AG04450 (cell line): ENCODE measurements at places on chromosomes 7 and 10. TPM values are rescaled to one million over a fixed set of nuclear protein-coding genes. Genes with fewer than 3 reads are reported as not detected.
A peak's percentile ranks its signal among the peaks of the same experiment; 100 is the strongest.

- no peak for DNase-seq
Observed at GRCh38 chr10:24315211-24315610, 106.3 kb downstream of the KIAA1217 start.

- DNase-seq = no peak
Observed at GRCh38 chr7:143321734-143322133, 5.8 kb downstream of the CLCN1 start.

DNA sequence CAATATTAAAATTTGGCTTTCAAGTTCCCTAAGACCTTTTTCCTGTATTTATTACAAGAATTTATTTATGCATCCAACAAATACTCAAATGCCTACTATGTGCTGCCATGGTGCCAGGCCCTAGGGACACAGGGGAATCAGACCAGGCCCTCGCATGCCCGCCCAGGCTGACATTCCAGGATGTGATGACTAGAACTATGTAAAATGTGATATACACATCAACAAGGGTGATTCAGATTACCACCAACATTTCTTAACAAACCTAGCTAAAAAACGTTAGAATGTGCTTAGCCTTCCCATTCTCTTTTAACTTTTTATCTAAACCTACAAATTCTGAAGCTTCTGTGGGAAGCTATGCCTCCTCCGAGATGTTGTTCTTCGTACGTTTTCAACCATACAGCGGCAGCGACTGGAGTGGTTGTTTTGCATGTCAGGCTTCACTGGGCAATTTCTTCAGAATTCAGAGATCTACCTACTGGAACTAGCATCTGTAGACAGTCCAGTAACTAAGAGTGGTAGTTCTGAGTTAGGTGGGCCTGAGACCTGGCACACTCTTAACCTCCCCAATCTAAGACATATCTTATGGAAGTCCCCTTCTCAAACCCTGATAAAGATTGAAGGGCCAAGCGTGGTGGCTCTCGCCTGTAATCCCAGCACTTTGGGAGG, 22.1 kb downstream of the GNA12 start:
- DNase-seq = peak; percentile 65

DNA sequence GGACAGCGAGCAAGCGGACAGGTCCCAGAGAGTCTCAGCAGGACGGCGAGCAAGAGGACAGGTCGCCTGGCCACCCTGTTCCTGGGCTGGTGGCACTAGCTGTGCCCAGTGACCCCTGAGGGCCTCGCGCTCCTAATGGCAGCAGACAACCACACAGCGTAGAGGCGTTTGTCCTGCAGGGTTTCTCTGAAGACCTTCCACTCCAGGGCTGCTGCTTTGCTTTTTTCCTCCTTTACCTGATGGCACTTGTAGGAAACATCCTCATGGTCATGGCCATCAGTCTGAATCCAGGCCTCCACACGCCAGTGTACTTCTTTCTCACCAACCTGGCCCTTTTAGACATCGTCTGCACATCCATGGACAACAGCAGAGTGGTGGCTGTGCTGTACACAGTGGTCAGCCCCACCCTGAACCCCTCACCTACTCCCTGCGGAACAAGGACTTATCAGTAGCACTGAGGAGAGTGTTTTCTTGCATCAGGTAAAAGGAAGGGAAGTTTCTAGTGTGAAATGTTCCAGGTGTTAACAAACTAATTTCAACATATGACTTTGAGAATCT, 27.4 kb downstream of the SCART1 start:
- DNase-seq = no peak

DNA sequence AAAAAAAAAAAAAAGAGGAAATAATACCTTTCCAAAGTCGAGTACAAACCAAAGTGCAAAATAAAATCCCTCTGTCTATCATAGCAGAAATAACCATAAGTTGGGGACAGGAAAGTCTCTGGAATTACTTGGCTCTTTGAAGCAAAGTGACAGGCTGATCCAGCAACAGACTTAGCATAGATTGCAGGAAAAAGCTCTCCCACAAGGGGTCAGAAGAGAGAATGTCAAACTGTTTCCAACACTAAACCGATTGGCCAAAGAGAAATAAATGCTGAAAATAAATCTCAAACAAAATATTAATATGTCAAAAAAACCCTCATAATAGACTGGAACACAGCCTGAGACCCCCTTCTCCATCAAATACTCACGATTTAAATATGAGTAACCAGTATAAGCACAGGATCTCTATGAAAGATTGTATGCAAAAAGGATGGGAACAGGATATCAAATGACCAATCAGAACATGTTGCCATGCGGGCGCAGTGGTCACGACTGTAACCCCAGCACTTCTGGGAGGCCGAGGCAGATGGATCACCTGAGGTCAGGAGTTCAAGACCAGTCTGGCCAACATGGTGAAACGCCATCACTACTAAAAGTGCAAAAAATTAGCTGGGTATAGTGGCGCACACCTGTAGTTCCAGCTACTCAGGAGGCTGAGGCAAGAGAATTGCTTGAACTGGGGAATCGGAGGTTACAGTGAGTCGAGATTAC, 1000.7 kb upstream of the LRRN3 start:
- no peak for DNase-seq

GRCh38 chr10:57161157-57161556, 800.1 kb upstream of the ZWINT start:
- no peak for DNase-seq

DNA sequence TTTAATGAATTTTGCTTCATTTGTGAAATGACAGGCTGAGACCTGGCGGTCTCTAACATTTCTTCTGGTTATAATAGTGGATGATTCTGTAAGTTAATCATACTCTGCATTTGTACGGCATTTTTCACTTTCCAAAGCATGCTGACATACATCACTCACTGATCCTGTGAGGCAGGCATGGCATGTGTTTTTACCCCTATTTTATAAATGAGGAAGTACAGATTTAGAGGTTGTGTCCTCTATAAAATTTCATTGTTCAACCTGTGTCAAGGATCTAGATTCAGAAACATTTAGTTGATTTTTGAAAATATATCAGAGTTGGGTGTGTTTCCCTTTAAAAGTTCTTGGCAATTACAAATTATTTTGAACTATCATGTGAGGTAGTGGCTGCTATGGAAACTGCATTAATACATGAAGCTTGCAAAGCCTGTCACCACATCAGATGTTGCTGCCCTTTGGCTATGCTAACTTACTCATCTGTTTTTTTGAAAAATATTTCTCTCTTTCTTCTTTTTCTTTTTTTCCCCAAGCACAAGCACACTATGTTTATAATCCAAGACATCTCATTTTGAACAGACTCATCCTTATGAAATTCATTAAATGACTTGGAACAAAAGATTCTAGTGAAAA, 172.7 kb downstream of the GNAI1 start:
- no peak for DNase-seq

DNA sequence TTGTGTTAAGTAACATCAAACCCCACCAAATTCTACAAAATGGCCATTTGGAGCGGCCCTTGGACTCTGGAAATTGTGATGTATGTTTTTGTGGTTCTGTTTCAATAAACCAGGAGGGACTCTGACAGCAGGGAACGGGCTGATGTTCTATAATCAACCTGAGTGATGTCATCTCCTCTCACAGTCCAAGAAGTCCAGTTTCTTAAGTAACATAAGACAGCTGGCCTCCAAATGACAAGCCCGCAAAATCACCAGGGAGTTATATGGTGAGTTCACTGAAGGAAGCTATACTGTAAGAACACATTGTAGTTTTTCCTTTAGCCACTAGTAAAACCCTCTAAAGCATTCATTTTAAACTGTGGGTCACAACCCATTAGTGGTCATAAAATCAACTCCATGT, 34.0 kb downstream of the GOT1 start:
- peak; percentile 42 for DNase-seq

DNA sequence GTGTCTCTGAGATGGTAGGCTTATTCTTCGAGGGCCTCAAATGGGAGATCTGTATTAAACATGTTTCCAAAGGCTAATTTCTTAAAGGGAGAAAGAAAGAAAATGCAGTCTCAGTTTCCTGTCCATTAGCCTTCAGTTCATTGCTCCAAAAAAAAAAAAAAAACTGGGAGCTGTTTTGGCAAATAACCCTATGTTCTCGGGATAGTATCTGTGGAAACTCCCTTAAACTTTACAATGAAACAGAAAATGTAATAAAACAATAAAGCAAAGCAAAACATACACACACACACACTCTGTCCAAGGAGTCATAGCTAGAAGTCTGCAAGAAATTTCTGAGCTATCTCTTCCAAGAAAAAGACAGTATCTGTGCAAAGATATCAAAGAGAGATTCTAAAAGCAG, 172.5 kb upstream of the CELF2 start:
- DNase-seq = no peak

- DNase-seq = no peak
Observed at GRCh38 chr7:4836206-4836661, 25.6 kb downstream of the PAPOLB start.

- no peak for DNase-seq
Observed at GRCh38 chr7:86911659-86912058, 147.8 kb downstream of the ELAPOR2 start.

DNA sequence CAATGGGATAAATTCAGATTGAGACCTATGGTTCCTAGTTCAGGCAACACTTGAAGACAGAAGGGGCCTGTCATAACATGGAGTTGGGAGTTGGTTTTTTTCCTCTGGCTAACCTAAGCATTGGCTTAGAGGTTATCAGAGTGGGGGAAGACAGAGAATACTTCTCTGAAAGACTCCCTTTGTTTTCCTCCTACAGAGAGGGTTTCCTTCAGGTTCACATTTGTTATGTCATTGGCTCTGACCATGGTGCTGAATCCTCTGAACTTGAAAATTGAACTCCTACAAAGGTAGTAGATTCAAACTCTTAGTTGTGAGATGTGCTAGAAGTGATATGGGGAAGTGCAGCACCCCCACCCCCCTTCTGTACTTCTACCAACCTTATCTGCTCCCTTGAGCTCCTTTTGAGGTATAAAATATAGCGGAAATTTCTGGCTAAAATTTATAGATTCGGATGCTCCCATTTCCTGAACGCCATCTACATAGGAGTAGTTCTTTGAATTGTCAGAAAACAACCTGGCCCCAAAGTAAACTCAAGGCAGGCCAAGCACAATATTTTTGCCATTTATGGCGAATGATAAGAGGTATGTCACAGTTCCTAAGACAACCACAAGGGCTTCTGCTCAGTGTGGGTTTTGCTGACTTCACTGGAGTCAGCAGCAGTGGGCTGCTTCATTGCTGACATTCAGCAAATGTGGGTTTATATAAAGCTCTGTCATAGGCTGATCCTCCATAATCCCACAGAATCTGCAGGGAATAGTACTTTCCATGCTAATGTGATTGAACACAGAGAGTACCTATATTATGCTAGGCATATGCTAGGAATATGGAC, 131.6 kb upstream of the KLF14 start:
- no peak for DNase-seq

DNA sequence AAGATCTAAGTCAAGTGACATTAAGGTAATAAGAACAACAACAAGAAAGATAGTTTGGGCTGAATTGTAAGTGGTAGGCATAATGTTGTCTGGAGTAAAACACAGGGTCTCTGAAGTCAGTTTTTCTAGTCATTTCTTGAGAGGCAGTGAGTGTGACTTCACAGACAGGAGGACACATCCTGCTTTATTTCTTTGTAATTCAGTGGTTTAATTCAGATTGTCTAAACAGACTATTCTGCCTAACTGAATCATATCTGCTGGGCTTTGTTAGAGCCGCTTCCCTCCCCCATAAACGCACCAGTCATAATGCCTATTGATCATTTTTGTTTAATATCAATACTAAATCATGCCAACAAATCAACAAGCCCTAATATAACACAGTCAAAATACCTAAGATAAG, 46.8 kb downstream of the AGK start:
- DNase-seq = no peak

DNA sequence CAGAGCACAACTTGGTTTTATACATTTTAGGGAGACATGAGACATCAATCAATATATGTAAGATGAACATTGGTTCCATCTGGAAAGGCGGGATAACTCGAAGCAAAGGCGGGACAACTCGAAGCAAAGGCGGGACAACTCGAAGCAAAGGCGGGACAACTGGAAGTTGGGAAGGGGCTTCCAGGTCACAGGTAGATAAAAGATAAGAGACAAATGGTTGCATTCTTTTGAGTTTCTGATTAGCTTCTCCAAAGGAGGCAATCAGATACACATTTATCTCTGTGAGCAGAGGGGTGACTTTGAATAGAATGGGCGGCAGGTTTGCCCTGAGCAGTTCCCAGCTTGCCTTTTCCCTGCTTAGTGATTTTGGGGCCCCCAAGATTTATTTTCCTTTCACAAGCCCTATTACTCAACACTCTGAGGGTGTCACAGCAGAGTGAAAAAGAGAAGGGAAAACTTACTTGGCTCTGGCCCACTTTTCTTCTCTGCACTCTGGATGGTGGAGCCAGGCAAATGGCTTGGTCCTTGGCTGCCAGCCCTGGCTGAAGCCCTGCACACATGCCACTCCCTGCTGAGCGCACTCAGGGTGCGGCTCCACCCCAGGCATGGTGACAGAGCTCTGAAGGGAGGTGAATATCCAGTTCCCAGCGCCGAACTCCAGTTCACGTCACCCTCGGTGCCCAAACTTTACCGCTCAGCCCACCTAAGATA, 46.7 kb downstream of the PARD3 start:
- DNase-seq = no peak

GRCh38 chr7:97075928-97076327, 41.6 kb upstream of the SDHAF3 start:
- DNase-seq = no peak

GRCh38 chr10:69359594-69359993, 57.1 kb downstream of the TACR2 start:
- DNase-seq = no peak

- DNase-seq = no peak
Observed at GRCh38 chr7:120742372-120742771, 115.6 kb downstream of the TSPAN12 start.

- DNase-seq = no peak
Observed at GRCh38 chr7:17674943-17675608, 265.2 kb downstream of the SNX13 start.

DNA sequence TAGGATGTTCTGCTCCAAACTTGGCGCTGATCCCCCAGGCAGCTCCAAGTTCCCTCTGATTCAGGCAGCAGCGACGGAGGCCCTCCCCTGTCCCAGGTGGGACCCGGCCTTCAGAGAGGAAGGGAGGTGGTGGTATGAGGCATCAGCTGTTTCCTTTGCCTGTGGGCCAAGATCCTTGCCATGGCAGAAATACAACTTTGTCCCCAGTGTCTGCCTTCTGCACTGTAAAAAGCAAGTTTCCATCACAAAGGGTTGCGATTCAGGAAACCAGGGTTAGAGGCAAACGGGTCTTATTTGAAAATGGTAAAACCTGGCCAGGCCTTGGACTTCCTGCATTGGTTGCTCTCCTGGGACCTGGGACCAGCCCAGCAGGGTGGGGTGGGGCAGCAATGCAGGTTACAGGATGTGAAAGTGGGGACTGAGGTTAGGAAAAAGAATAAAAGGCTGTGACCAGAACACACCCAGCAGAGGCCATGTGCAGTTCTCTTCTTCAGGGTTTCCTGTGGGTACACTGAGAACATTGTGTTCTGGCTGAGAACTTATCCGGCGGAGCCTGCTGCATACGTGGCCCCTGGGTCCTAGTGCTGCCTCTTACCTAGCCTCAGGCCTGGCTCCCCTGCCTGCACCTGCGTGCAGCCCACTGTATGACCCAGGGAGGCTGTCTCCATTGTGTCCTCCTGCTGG, 25.1 kb upstream of the DDIT4 start:
- DNase-seq = no peak

The RAMP3 gene
- polyA plus RNA-seq = not detected in 2 replicates

The CDNF gene
- polyA plus RNA-seq = 1.7 and 2.1 TPM in 2 replicates

The UNCX gene
- polyA plus RNA-seq = not detected in 2 replicates

The C7orf57 gene
- not detected in 2 replicates for polyA plus RNA-seq

The EGR2 gene
- 0.57 and 0.61 TPM in 2 replicates for polyA plus RNA-seq

The SEPTIN14 gene
- polyA plus RNA-seq = not detected in 2 replicates

The SLC26A5 gene
- not detected in 2 replicates for polyA plus RNA-seq

The CADPS2 gene
- 0.35 and 0.41 TPM in 2 replicates for polyA plus RNA-seq
